ENCODE measurements at places on chromosomes 6 and 20.

DNA sequence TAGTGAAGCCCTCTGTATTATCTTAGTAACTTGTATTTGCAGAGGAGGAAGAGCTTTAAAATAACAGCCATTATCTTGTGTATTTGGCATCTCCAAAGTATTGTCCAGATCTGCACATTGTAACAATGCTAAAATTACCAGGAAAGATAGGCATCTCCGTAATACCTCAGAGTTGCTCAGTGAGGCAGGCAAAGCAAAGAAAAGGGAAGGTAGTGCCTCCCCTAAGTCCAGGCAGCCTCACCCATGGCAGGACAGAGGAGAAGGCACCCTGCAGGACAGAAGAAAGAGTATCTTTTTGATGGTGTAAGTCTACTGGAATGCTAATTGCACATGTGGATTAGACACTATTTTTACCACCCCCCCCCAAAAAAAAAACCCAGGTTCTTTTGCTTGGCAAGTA is 13.6 kb upstream of the SSTR4 start:
- no peak for DNase-seq

GRCh38 chr6:34248198-34248726 is 544 bp downstream of the SMIM29 start:
- no peak for DNase-seq

DNA sequence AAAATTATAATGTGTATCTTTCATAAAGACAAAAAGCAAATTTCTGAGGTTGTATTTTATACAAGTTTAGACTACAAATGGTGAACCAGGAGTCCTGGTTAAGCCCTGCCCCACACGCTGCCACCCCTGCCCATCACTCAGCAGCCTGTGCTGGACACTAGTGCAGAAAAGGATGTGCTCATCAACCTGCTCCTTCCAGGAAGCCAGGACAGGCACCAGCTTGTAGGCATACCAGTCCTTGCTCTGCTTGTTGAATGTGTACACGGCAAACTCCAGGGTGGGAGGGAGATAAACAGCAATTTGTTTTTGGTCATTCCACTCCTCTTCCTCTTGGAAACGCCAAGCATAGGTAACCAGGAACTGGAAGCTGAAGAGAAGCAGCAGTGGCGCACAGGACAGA is 18.1 kb downstream of the CST9L start:
- DNase-seq, result no peak

GRCh38 chr20:1308067-1308701 is 20.8 kb downstream of the SDCBP2 start:
- no peak for DNase-seq

- DNase-seq, result no peak
Observed at GRCh38 chr6:157597461-157598312, 216.7 kb downstream of the ZDHHC14 start.

- no peak for DNase-seq
Observed at GRCh38 chr6:106688177-106688951, 59.0 kb downstream of the QRSL1 start.

DNA sequence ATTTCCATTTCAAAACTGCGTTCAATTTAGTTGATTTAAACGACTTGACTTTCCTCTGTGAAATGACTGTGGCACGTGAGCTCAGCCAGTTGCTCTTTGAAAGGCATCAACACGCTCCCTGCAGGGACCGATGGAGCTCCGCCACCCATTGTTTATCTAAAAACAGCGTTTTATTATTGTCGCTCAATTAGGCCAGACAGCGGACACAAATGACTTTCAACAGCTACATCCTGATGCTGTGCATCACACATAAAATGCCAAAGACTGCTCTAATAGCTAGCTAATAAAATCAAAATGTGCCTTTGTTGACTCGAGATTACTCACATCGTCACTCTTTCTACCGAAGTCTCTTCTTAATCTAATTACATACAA is 332.5 kb downstream of the CD83 start:
- DNase-seq, result no peak

DNA sequence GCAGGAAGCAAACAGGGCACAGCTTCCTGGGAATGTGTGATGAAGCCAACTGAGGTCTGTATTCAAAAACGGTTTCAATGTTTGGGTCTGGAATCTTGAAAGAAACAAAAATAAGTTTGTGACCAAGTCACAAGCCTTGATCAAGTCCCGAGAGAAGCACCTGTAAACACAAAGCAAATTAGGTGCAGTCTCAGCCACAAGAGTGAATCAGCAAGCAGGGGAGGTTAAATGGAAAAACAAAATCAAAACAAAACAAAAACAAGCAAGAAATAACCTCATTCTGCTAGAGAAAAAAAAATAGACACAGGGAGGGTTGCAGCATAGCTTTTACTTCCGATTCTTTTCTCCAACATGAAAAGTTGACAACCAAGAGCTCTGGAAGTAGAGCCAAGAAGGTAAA is 201.7 kb downstream of the CLIC5 start:
- no peak for DNase-seq

- no peak for DNase-seq
Observed at GRCh38 chr6:33627876-33628275, 6.8 kb downstream of the ITPR3 start.

GRCh38 chr6:161835500-161836215 is 561.8 kb upstream of the AGPAT4 start:
- DNase-seq, result no peak

GRCh38 chr6:167574431-167575151 is 249.7 kb downstream of the TTLL2 start:
- no peak for DNase-seq

GRCh38 chr6:46051962-46052361 is 36.3 kb upstream of the CLIC5 start:
- no peak for DNase-seq

- DNase-seq, result no peak
Observed at GRCh38 chr20:59836767-59837166, 96.7 kb downstream of the SYCP2 start.
